Stomach (tissue), 19 donors: ENCODE measurements at places on chromosomes 4 and X. TPM values are rescaled to one million over a fixed set of nuclear protein-coding genes. Genes with fewer than 3 reads are reported as not detected.

The GLRA3 gene
- polyA plus RNA-seq = not detected

The UGT2A1 gene
- not detected for polyA plus RNA-seq

The C4orf36 gene
- 1.7 TPM for polyA plus RNA-seq

The LRCH2 gene
- polyA plus RNA-seq = 1.6 TPM

The IL13RA2 gene
- 0.61 TPM for polyA plus RNA-seq

The CNOT6L gene
- polyA plus RNA-seq = 5.3 TPM

The COMMD8 gene
- 25.1 TPM for polyA plus RNA-seq

The KLHL34 gene
- 0.06 TPM for polyA plus RNA-seq

The SHROOM2 gene
- 1.8 TPM for polyA plus RNA-seq

The KLKB1 gene
- 1.1 TPM for polyA plus RNA-seq

The PNMA6A gene
- 0.58 TPM for polyA plus RNA-seq

The ARHGAP24 gene
- 6.7 TPM for polyA plus RNA-seq

The USP17L29 gene
- not detected for polyA plus RNA-seq

The NSG1 gene
- 8.0 TPM for polyA plus RNA-seq

The ZXDB gene
- 1.5 TPM for polyA plus RNA-seq

The FREM3 gene
- not detected for polyA plus RNA-seq

The RRH gene
- polyA plus RNA-seq = not detected

The ADAMTS3 gene
- polyA plus RNA-seq = 0.15 TPM

The ESX1 gene
- not detected for polyA plus RNA-seq

The PTCHD1 gene
- polyA plus RNA-seq = 0.78 TPM

The ERVMER34-1 gene
- not detected for polyA plus RNA-seq

The TBC1D9 gene
- polyA plus RNA-seq = 4.9 TPM

The FAM149A gene
- 5.6 TPM for polyA plus RNA-seq

The TAPT1 gene
- 10.8 TPM for polyA plus RNA-seq

The RADX gene
- polyA plus RNA-seq = 0.68 TPM

The SMIM43 gene
- polyA plus RNA-seq = 0.31 TPM

The ATP2B3 gene
- not detected for polyA plus RNA-seq

The F8A2 gene
- not detected for polyA plus RNA-seq

The MAPK10 gene
- polyA plus RNA-seq = 10.6 TPM

The TEX13B gene
- polyA plus RNA-seq = not detected

The MAGEC1 gene
- not detected for polyA plus RNA-seq

The NAA10 gene
- 125 TPM for polyA plus RNA-seq

The SLITRK4 gene
- polyA plus RNA-seq = 0.03 TPM

The LEF1 gene
- 1.4 TPM for polyA plus RNA-seq

The NIPAL1 gene
- polyA plus RNA-seq = 0.76 TPM

The TLR10 gene
- polyA plus RNA-seq = 0.60 TPM

The CTAG1A gene
- polyA plus RNA-seq = not detected

The ASMT gene
- polyA plus RNA-seq = not detected

The CLDN2 gene
- 2.5 TPM for polyA plus RNA-seq

The PLXNA3 gene
- polyA plus RNA-seq = 7.6 TPM

The MAGEC2 gene
- polyA plus RNA-seq = not detected

The TCP11X2 gene
- not detected for polyA plus RNA-seq

The GK gene
- polyA plus RNA-seq = 5.8 TPM

The SGMS2 gene
- polyA plus RNA-seq = 2.4 TPM

The BMX gene
- 0.56 TPM for polyA plus RNA-seq

The GATA1 gene
- polyA plus RNA-seq = not detected

The HNRNPDL gene
- 204 TPM for polyA plus RNA-seq

The CT45A1 gene
- polyA plus RNA-seq = not detected

The ZNF157 gene
- 0.15 TPM for polyA plus RNA-seq

The NXF2B gene
- polyA plus RNA-seq = not detected

The RASSF6 gene
- 35.9 TPM for polyA plus RNA-seq

The POU4F2 gene
- polyA plus RNA-seq = not detected

The RBM47 gene
- polyA plus RNA-seq = 18.5 TPM

The ZDHHC15 gene
- polyA plus RNA-seq = 0.15 TPM
